ENCODE measurements at places on chromosomes 1 and 21.

- DNase-seq, result no peak
Measured at GRCh38 chr1:15444468-15445389, 6.5 kb downstream of the CTRC start.

DNA sequence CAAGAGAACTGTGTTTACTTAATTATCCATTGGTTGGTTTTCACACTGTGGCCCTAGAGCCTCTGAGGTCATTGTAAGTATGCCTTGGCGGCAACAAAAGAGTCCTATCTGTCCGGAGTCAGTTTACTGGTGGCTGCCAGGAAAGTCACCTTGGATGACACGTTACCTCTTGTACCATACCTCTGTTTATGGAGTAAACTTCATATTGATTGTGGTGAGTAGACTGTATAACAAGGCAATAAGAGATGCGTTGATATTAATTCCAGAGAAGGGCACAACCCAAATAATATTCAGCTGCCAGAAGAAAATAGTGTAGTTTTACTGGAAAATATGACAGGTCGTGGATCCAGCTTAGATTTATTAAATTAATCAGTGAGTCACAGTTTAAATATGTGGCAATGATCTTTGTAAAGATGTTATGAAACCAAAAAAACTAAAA, 20.4 kb upstream of the KIF14 start:
- no peak for DNase-seq

GRCh38 chr1:169098380-169098779, 8.1 kb upstream of the ATP1B1 start:
- DNase-seq, result no peak

DNA sequence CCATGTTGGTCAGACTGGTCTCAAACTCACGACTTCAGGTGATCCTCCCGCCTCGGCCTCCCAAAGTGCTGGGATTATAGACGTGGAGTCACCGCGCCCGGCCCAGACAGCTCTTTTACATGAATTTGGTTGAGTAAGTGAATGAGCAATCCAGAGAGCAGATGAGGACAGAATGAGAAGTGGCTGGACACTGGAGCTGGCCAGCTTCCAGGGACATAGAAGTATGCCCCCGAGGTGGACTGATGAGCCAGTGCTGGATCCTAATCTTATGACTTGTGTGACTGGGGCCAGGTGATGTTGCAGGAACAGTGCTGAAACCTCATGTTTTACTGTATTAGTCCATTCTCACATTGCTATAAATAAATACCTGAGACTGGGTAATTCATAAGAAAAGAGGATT, 35.9 kb upstream of the KANK4 start:
- DNase-seq, result no peak

DNA sequence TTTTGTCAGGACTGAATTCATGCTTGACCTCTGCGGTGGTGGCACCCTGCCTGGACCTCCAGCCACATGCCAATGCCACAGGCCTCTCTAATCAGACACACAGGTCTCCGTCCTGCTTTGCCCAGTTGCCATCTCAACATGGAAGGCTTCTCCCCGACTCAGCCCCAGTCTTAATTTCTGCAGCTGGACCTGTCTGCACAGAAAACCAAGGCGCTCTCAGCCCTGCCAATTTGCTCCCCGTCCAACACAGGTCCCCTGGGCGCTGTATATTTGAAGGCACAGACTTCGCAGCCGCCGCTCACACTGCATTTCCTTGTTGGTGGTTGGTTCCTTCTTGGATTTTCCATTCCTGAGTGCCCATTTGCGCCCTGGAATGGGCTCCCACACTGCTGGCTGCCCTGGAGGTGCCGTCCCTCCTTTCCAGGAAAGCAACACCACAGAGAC, 28.0 kb upstream of the PLEKHG5 start:
- DNase-seq, result no peak

GRCh38 chr1:21295002-21295401, 4.7 kb upstream of the ECE1 start:
- no peak for DNase-seq

GRCh38 chr1:84731519-84731918, 41.3 kb upstream of the SSX2IP start:
- no peak for DNase-seq

- DNase-seq, result no peak
Measured at GRCh38 chr1:19091196-19091953, 118.7 kb downstream of the UBR4 start.

DNA sequence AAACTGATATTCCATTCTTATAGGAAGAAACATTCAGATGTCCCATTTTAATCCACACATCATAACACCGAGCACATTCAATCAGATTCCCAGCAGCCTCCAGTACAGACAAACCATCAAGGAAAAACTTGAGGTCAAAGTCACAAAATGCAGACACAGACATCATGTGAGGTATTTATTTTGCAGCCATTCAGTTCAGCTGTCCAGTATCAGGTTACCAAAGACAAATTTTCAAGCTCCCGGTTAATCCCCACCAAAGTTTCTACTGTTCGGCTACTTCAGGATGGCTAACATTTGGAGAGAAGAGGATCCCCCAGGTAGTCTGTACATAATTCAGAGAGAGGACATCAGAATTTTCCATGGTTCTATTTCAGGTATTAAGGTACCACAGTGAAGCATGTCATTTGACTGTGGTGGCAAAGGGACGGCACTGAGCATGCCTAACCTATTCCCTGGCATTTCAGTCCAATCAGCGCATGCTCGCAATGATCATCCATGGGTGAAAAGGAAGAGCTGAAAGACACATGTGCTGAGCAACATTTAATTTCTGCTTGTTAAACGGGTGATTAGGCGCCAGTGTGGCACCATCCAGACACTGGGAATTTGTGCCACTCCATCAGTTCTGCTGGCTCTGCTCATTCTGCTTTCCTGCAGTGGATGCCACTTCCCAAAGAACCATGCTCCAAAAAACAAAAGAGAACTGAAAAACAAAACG, 13.6 kb upstream of the NDC1 start:
- no peak for DNase-seq

DNA sequence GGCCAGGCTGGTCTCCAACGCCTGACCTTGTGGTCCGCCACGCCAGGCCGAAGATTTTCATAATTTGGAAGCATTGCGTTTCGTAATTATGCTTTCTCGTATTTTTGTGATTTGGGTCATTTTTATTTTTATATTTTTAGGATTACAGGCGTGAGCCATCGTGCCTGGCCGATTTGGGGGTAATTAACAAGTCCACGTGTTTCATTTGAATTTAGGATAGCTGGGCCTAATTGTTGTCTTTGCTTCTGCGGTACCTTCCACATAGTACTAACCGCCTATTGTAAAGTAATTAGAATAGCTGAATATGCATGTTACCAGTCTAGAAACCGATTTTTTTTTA, 1.0 kb downstream of the RCC1 start:
- DNase-seq, result no peak

GRCh38 chr1:22289307-22289995, 146.6 kb upstream of the WNT4 start:
- no peak for DNase-seq

DNA sequence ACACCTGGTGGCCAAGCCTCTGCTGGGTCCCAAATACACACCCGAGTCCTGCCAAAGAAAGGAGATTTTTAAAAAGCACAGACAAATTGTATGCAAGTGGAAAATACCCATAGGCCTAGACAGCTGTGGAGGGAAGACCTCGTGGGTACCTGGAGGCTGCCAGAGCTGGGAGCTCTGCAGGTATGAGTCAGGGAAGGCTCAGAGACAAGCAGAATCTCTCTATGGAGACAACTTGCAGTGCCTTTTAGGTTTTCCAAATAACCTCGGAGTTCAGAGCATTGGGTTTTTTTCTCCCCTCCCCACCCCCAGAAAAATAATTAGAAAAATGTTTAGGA, 127.7 kb downstream of the EDEM3 start:
- no peak for DNase-seq

DNA sequence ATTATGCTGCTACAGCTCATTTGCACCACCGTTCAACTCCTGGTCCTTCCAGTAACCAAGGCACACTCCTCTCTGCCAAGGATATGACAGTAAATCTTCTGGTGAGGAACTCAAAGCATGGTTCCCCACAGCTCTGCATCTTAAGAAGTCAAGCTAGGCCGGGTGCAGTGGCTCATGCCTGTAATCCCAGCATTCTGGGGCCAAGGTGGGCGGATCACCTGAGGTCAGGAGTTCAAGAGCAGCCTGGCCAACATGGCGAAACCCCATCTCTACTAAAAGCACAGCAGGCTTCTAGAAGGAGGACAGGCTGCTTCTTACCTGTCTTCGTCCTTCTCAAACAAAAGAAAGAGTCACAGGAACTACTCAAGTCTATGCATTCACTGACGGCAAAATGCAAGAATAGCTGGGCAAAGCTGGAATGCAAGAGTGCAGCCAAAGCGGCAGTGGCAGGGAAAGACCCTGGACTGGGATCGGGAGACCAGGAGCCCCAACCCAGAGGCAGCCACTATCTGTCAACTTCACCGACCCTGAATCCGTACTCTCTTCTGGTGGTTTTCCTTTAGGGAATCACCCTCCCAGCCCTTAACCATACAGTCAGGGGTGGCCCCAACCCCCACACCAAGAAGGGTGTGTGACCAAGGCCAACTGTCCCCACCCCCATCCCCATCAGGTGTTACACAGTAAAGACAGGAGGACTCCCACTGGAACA, 75.5 kb downstream of the NPHP4 start:
- no peak for DNase-seq

GRCh38 chr1:183023601-183024316, 539 bp downstream of the LAMC1 start:
- DNase-seq, result peak; percentile 37

GRCh38 chr1:66312271-66312990, 221.5 kb upstream of the SGIP1 start:
- no peak for DNase-seq

GRCh38 chr1:193754151-193754550, 567.7 kb upstream of the B3GALT2 start:
- DNase-seq, result no peak

DNA sequence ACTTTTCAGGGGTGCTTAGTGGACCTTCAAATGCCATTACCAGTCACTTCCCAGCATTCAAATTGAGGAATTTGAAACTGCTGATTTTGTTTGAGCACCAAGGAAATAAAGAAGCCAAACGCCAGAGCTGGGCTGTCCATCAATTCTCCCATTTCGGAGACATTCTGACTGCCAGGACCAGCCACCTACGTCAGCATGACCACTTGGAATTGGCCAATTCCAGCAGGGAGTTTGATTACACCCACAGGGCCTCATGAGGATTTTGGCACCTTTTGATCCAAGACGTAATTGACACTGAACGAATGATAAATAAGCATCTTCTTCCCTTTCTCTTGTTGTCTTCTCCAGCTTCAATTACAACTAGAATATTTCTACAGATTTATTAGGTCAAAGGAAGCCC, 40.2 kb downstream of the GREM2 start:
- DNase-seq, result no peak

DNA sequence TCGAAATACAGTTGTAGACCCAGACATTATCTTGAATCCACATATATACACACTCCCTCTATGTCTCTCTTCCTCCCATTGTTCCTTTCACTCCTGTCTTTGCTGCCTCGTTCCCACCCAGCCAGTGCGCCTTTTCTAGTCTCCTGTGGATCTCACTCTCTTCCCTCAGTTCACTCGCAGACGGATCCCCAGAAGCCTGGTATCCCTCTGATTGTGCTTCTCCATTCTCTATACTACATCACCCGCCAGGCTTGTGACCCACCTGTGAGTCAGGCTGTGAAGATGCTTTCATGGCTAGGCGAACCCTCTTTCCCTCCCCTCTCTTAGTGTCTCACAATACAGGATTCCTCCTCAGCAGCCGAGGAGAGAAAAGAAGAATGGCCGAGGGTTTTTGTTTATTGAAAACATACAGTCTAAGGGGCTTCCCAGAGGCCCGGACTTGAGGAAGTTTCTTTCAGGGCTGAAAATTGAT, 1.5 kb downstream of the HCN3 start:
- DNase-seq, result no peak

- no peak for DNase-seq
Measured at GRCh38 chr1:118485757-118486156, 300.7 kb upstream of the SPAG17 start.

DNA sequence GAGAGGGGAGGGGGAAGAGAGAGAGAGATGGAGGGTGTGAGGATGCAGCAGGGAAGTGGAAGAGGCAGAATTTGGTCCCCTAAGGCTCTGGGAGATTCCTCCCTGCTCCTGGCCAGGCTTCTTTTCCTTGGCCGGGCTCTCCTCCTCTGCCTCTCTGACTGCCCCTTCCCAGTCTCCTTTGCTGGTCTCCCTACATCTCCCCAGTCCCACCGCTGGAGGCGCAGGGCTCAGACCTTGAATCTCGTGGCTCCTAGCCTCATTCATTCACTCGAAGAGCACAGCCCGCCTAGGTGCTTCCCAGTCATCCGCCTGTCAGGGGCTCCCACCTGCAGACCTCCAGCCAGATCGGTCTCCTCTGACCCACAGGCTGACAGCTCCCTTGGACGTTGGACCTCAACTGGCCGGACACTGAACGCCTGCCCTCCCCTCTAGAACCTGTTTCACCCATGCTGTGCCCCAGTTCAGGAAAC, 76.5 kb downstream of the VWA5B1 start:
- no peak for DNase-seq

All from GDM1 (cell line).